Activated CD4-positive, alpha-beta T cell treated with anti-CD3 and anti-CD28 coated beads for 36 hours (primary cell): ENCODE measurements at places on chromosomes 1 and 21.

DNA sequence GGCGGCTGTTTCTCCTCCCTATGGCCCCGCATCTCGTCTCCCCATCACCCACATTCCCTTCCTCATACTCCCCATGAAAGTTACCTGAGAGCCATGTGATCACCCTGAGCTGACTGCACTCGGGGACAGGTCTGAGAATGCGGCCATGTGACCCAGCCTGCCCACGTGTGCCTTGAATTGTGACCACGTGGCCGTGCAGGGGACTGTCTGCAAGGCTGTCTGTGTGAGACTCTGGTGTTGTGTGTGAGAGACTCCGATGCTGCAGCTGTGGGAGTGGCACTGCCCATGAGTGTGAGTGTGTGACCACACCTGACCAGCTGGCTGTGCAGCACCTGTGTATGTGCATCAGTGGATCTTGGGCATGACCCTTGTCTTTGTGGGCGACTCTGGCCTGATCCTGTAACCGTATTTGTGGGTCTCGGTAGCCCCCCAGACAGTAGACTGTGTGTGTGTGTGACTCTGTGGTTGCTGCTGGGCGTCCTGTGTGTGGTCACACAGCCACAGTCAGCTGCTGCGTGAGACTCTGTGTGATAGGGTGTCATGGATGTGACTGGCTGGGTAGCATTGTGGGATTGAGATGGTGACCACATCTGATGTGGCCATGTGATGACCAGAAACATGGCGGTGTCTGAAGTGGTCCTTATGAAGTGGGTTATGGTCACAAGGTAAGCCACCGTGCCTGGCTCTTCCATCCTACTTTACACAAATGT, 56.8 kb upstream of the KDM4A start:
- no peak for DNase-seq

DNA sequence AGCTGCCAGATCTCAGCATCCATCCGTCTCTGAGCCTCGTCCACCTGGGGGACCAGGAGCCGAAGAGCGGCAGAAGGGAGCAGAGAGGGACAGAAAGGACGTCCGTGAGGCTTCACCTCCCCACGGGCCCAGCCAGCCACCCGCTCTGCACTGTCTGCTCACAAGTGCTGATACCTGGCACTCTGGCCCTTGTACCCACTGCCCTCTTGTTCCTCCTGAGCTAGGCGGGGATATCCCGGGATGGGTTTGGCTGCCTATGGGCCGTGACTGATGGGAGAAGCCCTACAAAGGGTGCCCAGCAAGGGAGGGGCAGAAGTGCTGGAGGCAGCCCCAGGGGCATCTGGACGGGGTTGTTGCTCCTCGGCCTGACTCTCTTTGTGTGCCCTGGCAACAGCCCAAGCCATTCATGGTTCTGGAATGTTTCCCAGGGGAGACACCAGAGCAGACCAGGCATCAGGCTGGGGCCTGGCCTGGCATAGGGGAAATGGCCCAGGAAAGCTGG, 57.6 kb downstream of the LDLRAD2 start:
- no peak for DNase-seq

DNA sequence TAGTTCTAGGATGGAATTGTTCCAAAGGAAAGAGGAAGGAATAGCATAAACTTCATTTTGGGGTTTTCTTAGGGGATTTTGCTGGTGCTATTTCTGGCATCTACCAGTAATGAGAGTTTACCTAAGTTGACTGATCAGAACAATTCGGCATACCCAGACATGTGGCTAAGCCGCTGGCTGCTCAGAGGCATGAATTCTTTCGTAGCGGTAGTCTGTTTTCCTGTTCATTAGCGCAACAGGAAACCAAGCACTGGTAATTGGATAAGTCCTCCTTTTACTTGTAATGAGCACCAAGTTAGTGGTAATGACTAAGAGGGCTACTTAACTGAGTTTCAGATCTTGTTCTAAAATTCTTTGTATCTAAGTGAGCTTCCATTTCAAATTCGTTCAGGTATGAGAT, 38.6 kb downstream of the C21orf91 start:
- DNase-seq, result peak; percentile 51

DNA sequence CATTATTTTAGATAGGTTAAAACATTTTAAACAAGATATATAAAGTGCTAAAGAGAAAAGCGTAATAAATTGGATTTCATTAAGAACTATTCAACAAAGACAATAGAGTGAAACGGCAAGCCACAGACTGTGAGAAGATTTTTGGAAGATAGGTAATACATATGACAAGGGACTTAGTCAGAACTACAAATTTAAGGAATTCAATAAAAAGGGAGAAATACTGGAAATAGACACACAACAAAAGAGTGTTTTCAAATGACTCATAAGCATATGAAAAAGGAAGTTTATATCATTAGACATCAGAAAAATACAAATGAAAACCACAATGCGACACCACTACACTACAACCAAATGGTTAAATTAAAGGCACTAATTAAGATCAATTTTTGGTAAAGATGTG, 90.5 kb downstream of the GDAP2 start:
- DNase-seq, result no peak

- no peak for DNase-seq
Observed at GRCh38 chr1:171868217-171868803, 27.0 kb downstream of the DNM3 start.

GRCh38 chr21:45341779-45342178, 54.1 kb upstream of the POFUT2 start:
- no peak for DNase-seq

DNA sequence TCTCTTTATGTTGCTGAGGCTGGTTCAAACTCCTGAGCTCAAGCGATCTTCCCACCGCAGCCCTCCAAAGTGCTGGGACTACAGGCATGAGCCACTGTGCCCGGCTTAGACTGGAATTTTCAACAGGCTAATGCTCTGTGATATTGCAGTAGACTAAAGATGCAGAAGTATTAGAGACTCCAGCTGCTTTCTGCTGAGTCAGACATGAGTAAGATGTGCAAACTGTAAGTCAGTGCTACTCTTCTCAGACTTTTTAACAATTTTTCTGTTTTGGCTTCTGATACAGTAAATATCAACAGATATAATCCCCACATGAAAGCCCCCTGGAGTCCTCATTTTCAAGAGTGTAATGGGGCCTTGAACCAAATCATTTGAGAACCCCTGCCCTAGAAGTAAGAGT, 29.3 kb upstream of the NLRP3 start:
- DNase-seq, result no peak

DNA sequence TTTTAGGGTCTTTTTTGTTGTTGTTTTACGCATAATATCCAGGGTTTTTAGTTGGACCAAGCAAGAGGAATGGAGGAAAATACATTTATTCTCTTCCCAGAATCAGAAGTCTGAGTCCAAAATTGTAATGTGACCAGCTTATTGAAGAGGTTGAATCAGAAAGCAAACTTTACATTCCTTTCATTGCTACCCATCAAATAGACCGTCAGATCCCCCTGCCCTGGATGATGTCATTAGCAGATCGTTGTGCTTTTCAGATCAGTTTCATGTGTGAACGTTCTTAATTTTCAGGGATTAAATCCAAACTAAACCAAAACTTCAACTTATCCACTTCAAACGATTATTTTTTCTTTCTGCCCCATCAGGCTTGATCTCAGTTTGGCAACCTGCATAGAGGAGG, 85.7 kb upstream of the NGF start:
- no peak for DNase-seq

- DNase-seq, result peak; percentile 82
Observed at GRCh38 chr1:154221278-154222001, 685 bp downstream of the UBAP2L start.

- no peak for DNase-seq
Observed at GRCh38 chr1:212557739-212558692, 50.5 kb upstream of the ATF3 start.

GRCh38 chr1:31588751-31589515, 12.6 kb downstream of the TINAGL1 start:
- no peak for DNase-seq
